ENCODE measurements at places on chromosomes 16 and 17.

DNA sequence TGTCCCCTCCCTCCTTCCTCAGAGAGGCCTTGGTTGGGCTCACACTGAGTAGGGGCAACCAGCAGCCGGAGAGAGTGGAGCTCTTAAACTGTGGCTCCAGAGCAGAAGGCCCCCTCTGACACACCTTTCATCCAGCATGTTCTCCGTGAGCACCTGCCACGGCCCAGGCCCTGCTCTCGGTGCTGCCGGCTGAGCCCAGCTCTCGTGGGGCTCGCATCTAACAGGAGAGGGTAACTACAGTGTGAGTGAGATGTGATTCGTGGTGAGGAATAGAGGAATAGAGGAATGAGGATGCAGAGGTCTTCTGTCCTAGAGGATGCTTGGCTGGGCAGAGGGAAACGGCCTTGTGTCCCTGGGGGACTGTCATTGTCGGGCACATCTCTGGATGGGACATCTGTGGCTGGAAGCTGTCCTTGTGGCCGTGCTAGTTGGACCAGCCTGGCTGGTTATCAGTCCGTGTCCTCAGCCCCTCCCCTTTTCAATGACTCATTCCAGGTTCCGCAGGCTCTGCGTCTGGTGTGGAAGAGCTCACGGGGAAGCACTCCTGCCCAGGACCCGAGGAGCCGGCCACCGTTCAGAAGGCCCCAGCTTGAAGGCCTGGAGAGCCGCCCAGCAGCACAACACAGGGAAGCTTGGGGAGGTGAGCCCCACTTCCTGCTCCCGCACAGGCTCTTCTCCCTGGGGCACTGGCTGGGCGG, 11.9 kb upstream of the DNASE1 start:
- no peak for DNase-seq

DNA sequence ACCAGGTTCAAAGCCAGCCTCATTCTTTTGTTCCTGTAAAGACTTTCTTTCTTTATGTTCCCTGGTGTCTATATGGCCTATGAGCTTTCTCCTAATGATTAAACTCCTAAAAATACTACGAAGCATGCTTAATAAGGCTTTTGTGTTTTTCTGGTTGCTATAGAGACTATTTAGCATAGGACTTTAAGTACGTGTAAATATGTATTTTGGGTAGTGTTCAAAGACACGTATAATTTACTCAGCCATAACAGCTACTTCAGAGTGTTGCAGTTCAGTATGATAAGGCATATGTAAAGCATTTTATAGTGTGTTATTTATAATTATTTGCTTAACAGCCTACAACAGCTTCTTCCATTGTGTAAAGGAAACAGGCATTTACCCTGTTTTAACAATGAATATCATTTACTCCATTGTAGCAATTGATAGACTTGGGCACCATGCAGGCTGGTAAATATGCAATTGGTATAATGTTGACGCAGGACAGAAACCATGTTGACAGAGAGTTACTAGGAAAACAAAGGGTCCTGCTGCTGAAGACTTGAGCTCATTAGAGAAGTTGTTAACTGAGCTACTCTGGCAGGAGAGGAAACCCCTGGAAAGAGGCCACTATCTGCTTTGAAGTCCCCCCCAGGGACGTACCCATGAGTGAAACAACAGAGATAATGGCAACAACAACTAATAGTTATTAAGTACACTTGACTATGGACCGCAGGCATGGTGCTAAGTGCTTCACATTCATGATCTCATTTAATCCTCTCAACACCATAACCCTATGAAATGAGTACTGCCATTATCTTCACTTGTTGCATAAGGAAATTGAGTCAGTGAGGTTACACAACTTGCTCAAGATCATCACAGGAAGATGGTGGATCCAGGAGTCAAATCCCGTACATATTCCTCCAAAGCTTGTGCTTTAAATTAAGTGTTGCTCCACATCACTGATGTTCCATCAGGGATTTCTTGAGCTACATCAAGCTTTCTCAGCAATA, 342.2 kb upstream of the DYNLRB2 start:
- DNase-seq = peak; percentile 49

DNA sequence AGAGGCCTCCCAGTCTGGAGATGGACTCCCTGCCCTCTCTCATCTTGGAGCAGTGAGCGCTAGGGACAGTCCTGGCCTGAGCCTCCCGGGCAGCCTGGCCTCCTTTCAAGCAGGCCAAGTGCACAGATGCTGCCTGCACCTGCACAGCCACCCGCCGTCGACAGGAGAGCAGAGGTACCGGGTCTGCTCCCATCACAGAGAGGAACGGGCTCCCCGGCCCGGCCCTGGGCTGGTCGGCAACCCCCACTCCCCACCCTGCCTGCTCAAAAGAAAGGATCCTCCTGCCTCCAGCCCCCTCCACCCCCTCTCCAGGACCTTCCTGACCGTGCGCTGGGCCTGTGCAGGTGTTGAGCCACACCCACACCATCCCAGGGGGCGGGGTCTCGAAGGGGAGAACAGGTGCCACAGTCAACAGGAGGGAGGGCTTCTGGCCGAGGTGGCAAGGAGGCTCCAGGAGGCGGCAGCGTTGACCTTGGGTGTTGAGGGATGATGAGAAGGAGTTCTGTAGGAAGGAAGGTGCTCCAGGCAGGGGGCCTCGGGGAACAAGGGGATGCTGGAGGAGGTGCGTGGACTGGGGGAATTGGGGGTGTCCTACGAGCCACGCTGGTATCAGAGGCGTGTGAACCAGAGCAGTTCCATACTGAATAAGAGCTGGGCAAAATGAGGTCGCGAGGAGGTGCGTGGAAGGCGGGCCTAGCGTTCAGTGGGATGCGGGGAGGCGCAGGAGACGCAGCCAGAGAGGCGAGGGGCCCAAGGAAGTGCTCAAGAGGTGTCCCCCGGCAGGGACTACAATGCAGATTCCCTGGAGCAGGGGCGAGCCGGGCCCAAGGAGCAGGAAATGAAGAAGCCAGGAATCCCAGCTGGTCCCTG, 967 bp upstream of the CDH15 start:
- peak; percentile 20 for DNase-seq

DNA sequence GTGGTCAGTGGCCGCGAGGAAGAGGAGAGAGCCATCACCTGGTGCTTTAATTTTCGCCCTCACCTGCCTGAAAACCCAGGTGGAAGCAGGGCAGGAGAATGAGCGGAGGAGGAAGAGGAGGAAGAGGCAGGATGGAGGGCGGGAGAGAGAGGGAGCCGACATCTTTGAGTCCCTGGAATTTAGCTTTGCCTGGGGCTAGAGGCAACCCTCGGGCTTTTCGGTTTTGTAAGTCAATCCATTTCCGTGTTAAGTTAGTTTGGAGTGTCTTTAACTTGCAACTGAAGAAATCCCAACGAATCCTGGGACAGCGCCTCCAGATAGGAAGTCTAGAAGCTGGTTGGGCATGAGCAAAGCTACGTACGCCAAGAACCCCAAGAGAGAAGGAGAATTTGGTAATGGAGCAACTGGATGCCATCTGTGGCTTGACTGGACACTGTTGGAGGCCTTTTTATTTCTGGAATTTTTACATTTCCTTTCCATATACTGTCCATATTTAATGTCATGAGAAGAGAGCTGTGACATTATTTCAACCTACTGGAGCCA, 36.9 kb upstream of the ATP2A3 start:
- DNase-seq = no peak

- DNase-seq = no peak
Measured at GRCh38 chr16:68429076-68429854, 19.0 kb downstream of the SMPD3 start.

DNA sequence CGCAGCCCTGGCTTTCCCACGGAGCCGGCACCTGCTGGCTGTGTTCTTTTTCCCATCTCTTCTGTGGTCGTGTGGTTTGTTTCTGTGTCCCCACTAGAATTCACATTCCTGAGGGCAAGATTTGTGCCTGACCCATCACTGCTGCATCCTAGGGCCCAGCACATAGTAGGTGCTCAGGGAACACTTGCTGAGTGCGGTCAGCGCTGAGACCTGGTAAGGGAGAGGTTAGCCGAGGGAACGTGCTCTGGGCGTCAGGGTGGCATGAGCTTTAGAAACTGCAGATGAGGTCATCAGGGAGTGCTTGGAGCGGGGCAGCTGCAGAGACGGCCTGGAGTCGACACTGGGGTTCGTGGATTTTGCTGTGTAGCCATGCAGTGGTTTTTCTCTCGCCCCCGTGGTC, 5.9 kb downstream of the DEF8 start:
- DNase-seq = no peak

GRCh38 chr16:51193879-51194278, 42.8 kb upstream of the SALL1 start:
- no peak for DNase-seq

- no peak for DNase-seq
Measured at GRCh38 chr17:79541056-79541850, 69.6 kb downstream of the RBFOX3 start.

DNA sequence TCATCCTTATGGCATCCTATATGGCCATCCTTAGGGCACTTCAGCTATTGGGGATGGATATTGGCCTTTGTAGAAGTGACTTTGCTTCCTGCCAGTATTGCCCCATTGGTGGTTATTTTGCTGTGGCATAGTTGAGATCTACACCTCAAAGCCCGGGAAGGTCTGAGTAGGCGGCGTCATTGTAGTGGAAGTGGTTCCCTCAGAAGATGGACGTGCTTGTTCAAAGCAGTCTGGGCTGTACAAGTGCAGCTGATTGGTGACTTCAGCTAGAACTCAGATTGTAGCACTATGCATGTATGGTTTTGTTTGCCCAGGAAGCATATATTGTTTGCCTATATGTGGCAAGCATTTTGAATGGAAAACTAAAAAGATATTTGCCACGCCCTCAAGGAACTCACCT, 83.2 kb downstream of the TMC6 start:
- DNase-seq = no peak

GRCh38 chr16:81521141-81521626, 76.6 kb downstream of the CMIP start:
- DNase-seq = no peak

DNA sequence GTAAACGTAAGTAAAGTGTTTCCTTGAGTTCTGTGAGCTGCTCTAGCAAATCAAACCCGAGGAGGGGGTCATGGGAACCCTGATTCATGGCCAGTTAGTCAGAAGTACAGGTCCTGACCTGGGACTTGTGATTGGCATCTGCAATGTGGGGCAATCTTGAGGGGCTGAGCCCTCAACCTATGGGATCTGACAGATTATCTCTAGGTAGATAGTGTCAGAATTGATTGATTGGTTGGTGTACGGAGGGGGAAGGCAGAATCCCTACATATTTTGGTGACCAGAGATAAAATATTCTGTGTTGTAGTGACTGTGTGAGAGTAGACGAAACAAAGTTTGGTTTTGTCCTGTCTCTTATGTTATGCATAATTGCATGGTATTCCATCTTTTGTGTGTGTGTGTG, 100.5 kb upstream of the NETO2 start:
- DNase-seq = no peak

DNA sequence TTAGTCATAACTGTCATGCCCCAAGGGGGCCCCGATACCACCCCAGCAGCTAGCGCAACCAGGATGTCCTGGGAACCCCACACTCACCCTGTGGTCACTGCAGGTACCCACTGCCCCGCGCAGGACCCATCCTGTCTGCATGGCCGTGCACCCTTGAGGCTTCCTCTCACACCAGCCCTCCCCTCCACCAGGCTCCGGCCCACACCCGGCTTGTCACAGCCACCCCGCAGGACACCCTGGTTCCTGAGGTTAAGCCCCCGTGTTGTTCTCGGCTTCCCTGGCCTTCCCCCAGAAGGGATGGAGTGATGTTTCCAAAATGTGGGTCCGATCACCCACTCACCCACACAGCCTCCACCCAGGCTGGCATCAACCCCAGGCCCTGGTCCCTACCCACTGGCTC, 7.5 kb downstream of the DNASE1L2 start:
- DNase-seq = no peak

DNA sequence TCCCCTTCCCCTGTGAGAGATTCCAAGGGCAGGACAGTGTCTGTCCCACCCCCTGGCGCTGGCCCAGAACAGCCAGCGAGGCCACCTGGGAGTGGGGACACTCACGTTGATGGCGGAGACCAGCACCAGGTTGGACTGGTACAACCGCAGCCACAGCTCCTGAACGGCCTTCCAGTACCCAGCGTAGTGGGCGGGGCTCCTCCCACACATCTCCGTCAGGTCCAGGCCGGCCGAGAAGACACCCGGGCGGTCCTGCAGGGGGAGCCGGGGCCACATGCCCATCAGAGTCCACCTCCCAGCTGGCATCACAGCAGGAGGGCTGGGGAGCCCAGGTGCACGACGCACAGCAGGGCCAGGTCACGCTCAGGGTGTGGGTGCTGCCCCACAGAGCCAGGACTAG, 7.1 kb downstream of the ECI1 start:
- peak; percentile 7 for DNase-seq

- DNase-seq = no peak
Measured at GRCh38 chr17:42985225-42985624, 4.9 kb downstream of the RUNDC1 start.

GRCh38 chr17:12536472-12536871, 129.2 kb upstream of the MYOCD start:
- no peak for DNase-seq

- DNase-seq = no peak
Measured at GRCh38 chr17:27741361-27741861, 58.9 kb downstream of the NOS2 start.

DNA sequence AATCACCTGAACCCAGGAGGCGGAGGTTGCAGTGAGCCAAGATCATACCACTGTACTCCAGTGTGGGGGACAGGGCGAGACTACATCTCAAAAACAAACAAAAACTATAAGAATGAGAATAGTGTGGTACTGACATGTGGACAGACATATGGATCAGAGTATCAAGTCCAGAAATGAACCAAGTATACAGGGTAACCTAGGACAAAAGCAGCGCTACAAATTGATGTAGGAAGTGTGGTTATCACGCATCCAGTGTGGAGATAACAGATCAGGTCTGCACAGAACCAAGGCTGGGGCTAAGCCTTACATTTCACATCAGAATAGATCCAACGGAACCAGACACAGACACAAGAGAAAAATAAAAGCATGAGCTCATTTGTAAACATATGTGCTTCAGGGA, 23.0 kb upstream of the C16orf95 start:
- no peak for DNase-seq

GRCh38 chr16:85752511-85753420, 1.9 kb upstream of the C16orf74 start:
- peak; percentile 65 for DNase-seq

DNA sequence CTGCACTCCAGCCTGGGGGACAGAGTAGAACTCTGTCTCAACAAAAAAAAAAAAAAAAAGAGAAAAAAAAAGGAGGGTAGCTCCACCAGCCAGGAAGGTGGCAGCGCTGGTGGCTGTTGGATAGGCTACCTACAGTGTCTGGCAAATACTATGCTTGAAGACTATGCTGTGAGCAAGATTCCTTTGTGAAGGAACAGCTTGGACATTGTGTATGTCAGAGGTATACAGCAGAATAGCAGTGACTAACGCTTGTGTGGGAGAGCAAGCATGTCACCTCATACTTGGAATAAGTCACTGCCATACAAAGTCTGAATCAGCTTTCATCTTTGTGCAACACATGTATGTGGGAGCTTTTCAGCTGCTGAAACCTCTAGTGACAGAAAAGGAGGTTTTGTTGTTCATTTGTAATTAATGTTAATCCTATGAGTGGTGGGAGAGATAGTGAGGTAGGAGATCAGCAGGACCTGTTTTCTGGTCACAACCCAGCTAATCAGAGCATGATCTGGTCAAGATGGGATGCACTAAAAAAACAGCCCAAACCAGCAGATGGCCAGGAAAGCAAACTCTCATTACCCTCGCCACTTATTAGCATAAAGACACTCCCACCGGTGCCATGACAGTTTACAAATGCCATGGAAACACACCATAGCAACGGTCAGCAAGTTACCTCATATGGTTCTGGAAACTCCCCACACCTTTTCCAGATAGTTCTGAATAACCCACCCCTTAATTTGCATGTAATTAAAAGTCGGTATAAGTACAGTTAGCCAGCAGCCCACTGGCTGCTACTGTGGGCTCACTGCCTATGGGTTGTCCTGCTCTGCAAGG, 6.8 kb upstream of the ITGAD start:
- no peak for DNase-seq

GRCh38 chr17:8941980-8942622, 23.4 kb downstream of the PIK3R5 start:
- no peak for DNase-seq

All from NCI-H1092 treated with DMSO at 0.1 percent for 48 hours (cell line).